ENCODE measurements at places on chromosomes 16 and 17.

DNA sequence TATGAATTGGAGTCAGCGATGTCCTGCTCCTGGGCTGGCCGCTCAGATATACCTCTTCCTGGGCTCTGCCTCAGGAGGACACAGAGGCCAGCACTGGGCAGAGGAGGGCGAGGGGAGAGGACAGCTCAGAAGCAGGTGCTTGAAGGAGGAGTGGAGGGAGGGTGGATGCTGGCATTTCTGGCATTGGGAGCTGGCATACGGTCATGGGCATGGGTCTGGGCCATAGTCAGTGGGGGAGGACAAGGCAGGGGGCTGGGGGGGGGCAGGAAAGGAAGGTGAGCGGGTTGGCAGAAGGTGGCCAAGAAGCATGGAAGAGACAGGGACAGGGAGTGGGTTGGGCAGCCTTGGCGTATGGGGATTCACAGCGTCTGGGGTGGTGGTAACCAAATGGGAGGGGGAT lies 16.7 kb upstream of the RAP1GAP2 start:
- no peak for DNase-seq

- DNase-seq: no peak
Observed at GRCh38 chr17:14712611-14713021, 411.7 kb downstream of the HS3ST3B1 start.

- no peak for DNase-seq
Observed at GRCh38 chr16:72372087-72373045, 200.4 kb upstream of the PMFBP1 start.

DNA sequence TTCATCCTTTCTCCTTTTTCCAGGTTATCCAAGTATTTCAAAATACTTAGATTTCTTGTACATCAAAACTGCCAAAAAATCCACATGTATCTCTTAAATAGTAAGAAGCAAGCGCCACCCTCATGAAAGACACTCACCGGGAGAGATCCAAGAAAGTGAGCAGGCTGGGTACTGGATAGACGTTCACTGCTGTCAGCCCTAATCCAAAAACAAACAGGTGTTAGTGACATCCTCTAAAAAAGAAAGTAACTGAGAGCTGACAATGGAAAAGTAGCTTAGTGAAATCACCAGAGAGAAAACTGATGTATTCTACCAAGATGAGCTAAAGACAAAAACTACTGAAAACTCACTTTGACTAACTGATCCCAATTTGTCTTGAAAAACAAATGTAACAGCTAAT lies 46.1 kb downstream of the MARVELD3 start:
- DNase-seq: no peak

DNA sequence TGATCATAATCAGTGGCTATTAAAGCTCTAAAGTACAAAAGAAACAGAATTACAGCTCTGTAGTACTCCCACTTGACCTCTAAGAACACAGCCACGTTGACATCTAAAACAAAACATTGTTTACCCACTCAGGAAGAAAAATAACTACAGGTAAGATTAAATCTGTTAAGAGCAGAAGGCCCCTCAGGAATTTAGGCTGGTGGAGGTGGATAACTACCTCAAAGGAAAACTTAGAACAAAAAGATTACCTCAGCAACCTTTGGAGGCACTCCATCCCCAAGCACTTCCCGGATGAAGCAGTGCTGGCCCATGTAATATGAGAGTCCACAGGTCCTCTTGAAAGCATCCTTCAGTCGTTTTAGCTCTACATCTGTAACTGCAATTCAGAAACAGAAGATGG lies 46.7 kb downstream of the USP32 start:
- DNase-seq: no peak

- no peak for DNase-seq
Observed at GRCh38 chr16:2370721-2371120, 30.2 kb upstream of the ABCA3 start.

DNA sequence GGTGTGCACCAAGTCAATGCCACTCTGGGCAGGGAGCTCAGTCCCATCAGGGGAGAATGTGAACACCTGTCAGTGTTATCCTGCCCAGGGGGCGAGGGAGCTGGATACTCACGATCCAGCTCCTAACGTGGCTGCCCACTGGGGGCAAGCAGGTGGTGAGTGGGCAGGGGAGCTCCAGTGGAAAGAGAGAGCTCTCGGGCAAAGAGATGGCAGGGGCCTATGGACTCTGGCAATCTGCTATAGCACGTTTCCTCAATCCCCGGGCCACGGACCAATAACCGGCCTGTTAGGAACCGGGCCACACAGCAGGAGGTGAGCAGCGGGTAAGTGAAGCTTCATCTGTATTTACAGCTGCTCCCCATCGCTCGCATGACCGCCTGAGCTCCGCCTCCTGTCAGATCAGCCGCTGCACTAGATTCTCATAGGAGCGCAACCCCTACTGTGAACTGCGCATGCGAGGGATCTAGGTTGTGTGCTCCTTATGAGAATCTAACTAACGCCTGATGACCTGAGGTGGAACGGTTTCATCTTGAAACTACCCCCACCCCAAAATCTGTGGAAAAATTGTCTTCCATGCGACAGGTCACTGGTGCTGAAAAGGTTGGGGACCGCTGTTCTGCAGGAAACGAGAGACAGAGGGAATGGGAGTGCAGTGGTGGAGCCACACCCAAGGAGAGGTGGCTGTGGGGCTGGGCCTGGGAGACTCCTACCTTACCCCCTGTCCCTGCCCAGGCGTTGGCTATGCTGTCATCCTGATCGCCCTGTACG lies 15.6 kb downstream of the SLC6A2 start:
- DNase-seq: no peak

DNA sequence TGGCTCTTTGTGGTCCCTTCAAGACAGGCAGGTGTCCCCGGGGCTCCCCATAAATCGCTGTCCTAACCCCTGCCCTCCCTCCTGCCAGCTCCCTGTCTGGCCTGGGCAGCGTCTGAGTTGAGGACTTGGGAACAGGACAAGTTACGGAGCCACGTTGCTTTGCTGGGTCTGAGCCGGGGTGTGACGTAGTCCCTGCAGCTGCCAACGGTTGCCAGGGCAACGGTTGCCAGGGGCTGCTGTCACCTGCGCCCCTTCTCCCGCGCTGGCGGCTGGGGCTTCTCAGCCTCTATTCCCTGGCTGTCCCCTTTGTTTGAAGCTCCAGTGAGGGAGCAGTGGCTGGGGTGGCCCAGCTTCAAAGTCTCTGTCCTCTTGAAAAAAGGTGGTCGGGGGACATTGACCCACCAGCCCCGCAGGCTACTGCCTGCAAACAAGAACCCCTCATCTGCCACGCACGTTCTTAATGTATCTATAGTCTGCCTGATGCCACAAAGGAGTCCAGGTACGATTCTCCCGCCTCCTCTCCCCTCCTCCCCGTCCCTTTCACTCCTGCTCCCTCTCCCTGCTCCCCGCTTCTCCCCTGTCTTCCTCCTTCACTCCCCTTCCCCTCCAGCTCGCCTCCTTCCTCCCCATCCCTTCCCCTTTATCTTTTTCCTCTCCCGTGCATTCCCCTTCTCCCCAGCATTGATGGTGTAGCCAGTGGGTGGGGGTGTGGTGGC lies 10.9 kb downstream of the ADGRG1 start:
- DNase-seq: no peak

- DNase-seq: no peak
Observed at GRCh38 chr16:2769675-2770056, 7.4 kb downstream of the ELOB start.

- no peak for DNase-seq
Observed at GRCh38 chr16:50067290-50067853, 1.6 kb downstream of the HEATR3 start.

- no peak for DNase-seq
Observed at GRCh38 chr17:58105093-58105492, 21.9 kb downstream of the DYNLL2 start.

- DNase-seq: no peak
Observed at GRCh38 chr17:61972311-61972710, 44.5 kb upstream of the INTS2 start.

DNA sequence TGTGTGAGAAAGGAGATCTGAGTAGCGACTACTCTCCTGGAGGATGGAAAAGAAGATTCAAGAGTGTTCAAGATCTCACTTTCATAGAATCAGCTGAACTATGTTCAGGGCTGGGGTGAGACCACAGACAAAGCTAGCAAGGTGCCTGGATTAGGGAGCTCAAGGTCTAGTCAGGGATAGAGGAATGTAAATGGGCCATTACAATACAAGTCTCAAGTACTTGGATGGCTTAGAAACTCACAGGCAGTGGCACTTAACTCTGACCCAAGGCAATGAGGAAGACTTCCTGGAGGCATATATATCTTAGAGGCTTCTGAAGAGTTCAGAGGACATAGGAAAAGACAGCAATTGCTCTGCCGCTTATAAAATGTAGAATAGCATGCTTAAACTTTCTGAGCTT lies 184.9 kb upstream of the CDH11 start:
- DNase-seq: no peak

DNA sequence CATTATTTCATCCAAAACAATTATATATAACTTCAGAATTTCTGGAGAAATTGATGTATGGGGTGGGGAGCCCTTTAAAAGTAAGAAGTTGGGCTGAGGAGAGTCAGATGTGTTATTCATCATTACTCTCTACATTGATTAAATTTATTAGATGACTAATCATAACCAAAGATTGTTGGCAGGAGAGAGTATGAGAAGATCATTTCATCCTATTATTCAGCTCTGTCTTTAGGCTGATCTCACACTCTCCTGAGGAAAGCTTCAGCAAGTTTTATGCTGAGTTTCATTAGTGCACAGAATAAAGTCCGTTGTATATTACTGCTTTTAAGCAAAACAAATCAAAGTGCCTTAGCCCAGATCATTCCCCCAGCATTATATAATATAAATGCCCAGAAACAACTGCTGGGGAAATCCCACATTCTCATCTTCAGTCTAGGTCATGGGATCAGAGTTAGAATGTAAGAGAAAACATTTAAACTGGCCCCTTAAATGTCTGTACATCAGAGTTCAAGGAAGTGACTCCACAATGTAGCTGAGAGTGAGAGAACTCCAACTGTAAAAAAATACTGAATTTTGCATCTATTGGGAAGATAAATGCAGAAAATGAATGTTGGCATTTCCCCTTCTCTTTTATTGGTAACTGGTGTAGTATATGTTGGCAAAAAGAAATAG lies 130.1 kb upstream of the HLF start:
- DNase-seq: no peak

DNA sequence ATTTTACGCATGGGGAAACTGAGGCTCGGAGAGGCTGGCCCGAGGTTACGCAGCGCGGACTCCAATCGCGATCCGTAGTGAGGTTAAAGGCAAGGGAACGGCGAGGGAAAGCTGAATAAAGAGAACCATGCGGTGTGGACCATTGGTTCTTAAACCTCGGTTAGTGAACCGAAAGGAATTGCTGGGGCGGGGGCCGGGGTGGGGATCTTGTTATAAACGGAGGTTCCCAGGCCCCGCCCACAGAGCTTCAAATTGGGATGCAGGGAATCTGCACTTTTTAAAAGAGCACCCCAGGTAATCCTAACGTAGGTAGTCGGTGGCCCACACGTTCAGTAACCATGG lies 524 bp downstream of the IQCK start:
- no peak for DNase-seq

- DNase-seq: no peak
Observed at GRCh38 chr16:76837872-76838271, 353.1 kb upstream of the MON1B start.

DNA sequence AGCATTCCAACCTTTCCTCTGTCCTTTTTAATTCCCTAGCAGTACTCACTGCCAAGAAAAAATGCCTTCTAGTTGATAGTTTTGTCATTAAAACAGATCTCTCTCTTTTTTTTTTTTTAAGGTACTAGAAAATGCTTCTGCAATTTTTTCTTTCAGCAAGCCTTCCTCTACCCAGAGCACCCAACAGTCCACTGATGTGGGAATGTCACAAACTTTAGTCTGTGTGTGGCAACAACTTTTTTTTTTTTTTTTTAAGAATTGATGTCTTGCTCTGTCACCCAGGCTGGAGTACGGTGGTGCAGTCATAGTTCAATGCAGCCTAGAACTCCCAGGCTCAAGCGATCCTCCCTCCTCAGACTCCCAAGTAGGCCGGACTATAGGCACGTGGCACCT lies 34.7 kb downstream of the CDRT15 start:
- no peak for DNase-seq

GRCh38 chr17:45719335-45720071 lies 64.6 kb upstream of the CRHR1 start:
- DNase-seq: no peak

- no peak for DNase-seq
Observed at GRCh38 chr16:79644971-79645667, 44.6 kb upstream of the MAF start.

DNA sequence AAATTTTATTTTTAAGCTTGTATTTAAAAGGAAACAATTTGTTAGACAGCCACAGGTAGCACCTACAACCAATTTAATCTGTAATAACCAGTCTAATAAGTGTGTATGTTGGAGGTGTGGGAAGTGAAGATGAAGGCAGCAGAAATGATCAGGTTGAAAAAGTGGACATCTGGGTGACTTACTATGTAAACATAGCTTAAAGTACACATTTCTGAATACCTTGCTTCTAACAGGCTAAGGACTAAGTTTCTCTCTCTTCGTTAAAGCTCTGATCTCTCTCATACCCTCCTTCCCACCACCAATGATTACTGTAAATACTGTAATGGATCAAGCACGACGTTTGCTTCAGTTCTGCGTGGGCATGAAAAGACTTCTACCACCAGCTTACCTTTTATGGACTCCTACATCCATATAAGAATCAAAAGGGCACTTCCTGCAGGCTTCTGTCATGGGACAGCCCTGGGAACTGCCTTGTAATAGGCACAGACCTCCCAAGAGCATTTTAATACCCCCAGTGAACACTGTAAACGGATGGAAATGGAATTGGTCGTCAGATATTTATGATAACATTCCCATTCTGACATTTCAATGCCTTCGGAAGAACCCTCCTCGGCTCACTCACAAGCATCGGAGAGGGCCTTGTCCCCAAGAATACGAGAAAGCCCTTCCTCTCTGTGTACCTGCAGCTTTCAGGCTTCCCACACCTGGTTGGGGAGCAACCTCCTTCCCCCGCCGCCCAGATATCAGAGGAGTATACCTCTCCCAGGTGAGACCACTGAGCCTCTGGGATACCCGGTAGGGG lies 700 bp downstream of the CCDC43 start:
- no peak for DNase-seq

GRCh38 chr17:19805006-19805405 lies 56.9 kb upstream of the ALDH3A1 start:
- DNase-seq: no peak

GRCh38 chr17:51371732-51372151 lies 111.4 kb downstream of the UTP18 start:
- peak; percentile 28 for DNase-seq

All from GM12878 (cell line).